Activated CD8-positive, alpha-beta memory T cell treated with anti-CD3 and anti-CD28 coated beads for 1 hour (primary cell): ENCODE measurements at places on chromosomes 3 and 15.

GRCh38 chr3:158097593-158098308 lies 8.5 kb downstream of the SHOX2 start:
- no peak for DNase-seq

GRCh38 chr3:190645932-190646460 lies 132.1 kb downstream of the IL1RAP start:
- no peak for DNase-seq

DNA sequence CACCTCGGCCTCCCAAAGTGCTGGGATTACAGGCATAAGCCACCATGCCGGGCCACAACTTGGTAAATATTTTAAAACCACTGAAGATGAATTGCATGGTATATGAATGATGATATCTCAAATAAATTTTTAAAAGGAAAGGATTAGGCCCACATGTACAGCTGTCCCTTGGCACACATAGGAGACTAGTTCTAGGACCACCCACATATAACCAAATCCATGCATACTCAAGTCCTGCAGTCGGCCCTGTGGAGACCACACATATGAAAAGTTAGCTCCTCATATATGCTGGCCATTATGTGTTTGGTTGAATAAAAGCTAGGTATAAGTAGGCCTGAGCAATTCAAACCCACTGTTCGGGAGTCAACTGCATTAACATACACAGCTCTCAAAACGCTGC lies 10.6 kb downstream of the CLPX start:
- no peak for DNase-seq

GRCh38 chr3:159257954-159258353 lies 456.1 kb downstream of the MFSD1 start:
- DNase-seq = no peak

DNA sequence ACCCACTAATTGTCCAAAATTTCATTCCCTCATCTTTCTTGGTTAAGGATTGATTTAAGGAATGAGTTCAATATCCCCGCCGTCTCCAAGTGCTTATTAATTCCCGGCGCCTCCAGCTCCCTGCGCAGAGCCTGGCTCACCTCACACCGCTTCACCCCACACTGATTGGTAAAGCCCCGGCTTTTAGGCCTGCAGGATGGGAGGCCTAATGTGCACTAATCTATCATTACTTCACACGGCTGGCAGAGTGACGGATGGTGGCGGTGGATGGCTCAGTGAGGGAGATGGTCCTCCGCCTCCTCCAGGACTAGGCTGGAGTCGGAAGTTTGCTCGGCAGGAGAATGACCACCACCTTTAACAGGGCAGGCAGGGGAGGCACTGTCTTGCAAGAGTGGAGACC lies 81.7 kb downstream of the MEGF11 start:
- DNase-seq = no peak

GRCh38 chr3:196621611-196622010 lies 17.9 kb upstream of the NRROS start:
- no peak for DNase-seq

DNA sequence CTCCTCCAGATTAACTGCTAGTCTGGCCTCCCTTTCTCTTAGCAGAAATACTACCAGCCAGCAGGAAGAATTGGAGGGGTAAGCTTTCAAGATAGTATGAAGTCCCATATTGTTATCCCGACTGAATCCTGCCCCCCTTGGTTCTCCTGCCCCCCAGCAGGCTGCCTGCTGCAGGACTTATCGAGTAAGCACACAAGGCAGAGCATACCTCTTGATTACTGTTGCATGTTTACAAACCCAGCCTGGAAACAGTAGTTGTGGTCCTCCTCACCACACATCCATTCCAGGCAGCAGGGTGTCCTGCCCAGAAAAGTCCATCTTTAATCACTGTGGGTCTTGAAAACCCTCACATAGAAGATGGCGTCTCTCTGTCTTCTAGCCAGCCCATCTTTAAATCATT lies 66.8 kb upstream of the PPP2R3A start:
- no peak for DNase-seq

DNA sequence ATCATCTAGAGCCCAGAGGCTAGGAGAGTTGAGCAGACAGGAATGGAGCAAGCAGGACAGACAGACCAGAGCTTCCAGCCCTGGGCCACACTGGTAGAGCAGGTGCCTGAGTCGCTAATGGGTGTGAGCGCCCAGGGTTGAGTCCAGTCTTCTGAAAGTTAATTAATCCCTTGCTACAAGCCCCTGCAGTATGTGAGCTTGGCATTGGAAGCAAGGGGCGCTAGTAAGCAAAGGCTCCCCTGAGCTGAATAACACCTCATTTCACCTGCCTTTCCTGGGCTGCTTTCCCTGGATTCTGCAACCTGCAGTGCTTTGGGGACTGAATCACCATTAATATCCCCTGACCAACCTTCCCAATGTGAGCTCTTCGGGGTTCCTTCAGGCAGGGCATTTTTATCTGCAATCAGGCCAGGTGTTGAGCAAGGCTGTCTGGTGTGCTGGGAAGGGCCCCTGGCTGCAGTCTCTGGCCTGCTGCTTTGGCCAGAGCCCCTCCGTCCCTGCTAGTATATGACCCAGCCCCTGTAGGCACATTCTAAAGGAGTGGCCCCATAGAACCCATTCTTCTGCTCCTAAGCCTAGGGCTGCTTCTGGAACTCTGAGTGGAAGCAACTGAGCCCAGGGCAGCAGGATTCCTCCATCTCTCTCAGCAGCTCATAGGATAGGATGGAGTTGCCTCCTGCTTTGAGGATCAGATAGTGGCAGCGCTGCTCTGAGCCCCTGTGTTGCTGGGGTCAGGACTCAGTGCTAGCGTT lies 45.1 kb upstream of the EPHB1 start:
- no peak for DNase-seq

GRCh38 chr3:185528532-185528931 lies 23.9 kb downstream of the LIPH start:
- DNase-seq = no peak

DNA sequence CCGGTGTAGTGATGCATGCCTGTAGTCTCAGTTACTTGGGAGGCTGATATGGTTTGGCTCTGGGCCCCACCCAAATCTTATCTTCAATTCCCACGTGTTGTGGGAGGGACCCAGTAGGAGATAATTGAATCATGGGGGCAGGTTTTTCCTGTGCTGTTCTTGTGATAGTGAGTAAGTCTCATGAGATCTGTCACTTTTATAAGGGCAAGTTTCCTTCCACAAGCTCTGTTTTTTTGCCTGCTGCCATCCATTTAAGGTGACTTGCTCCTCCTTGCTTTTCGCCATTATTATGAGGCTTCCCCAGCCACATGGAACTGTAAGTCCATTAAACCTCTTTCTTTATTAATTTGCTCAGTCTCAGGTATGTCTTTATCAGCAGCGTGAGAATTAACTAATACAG lies 566.7 kb upstream of the NECTIN3 start:
- DNase-seq = no peak

- DNase-seq = no peak
Measured at GRCh38 chr3:152404976-152405375, 136.2 kb downstream of the MBNL1 start.

DNA sequence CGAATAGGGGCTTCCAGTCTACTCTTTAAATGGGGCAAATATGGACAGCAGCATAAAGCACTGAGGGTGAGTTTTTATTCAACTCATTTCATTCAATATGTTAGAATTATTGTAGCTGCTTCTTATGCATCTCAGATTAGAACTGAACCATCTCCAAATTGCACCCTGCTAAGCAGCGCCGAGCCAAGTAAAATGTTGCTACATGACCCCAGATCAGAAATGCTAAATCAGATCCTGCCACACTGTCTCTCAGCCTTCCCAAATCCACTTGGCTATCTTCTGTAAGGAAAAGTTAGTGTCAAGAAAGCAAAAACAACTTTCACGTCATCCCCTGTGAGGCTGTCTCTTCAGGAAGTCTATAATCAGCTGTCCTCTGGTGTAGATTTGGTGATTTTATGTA lies 293.2 kb downstream of the CNTN4 start:
- no peak for DNase-seq

- DNase-seq = no peak
Measured at GRCh38 chr3:18426597-18427193, 1.6 kb upstream of the SATB1 start.

DNA sequence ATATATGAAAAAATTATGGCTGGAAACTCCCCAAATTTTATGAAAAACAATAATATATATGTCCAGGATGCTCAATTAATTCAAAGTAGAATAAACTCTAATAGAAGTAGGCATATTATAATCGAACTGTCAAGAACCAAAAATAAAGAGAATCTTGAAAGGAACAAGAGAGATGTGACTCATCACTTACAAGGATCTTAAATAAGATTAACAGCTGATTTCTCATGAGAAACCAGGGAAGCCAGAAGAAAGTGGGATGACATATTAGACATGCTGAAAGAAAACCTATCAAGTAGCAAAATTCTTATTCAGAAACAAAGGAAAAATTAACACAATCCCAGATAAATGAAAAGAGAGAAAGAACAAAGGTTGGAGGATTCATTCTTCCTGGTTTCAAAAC lies 66.8 kb downstream of the FAIM start:
- no peak for DNase-seq

- no peak for DNase-seq
Measured at GRCh38 chr3:42668793-42669217, 15.3 kb downstream of the ZBTB47 start.

DNA sequence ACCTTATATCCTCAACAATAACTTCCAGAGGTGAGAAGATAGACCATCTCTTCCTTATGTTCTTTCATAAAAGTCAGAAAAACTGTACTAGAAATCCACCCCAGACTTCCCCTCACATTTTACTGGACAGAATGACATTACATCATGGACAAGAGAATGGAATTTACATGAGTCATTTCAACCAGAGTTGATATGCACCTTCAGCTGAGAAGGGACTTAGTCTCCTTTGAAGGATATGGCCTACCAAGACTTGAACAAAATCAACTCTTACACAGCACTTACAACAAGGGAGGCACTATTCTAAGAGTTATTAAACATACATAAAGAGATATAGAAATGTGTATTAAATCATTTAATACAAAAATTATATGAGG lies 380.0 kb upstream of the DPH6 start:
- DNase-seq = no peak

DNA sequence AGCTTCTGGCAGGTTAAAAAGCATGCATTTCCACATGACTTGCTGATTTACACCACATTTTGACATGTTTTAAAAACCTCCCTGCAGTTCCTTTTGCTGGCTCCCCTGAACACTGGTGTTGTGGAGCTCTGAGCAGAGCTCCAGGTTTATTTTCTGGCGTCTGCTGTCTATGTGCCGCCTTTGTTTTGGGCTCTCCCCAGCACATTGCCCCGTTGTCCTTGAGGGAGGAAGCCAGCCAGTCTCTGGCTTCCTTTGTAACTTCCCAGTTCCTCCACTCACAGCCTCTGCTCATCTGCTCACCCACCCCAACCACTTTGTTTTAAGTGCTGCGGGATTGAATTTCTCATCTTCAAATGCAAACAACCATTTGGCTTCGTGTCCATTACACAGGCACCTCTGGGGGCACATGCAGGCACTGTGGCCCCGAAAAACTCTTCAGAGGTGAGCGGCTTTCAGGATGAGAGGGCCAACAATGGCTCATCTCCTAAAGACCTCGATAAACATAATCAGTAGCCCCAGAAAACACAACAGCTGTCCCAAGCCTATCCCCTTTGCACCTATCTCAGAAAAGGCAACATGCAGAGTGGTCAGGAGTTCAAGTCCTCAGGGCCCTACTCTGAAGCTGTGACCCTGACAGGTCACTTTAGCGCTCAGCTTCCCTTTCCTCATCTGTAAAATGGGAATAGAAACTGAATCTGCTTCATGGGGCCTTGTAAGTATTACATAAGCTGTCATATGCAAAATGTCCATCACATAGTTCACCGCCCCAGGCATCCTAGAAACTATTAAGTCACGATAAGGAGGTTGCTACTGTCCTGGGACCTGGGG lies 1.3 kb upstream of the MEF2A start:
- no peak for DNase-seq

- DNase-seq = no peak
Measured at GRCh38 chr3:165336786-165337185, 140.6 kb upstream of the SLITRK3 start.

DNA sequence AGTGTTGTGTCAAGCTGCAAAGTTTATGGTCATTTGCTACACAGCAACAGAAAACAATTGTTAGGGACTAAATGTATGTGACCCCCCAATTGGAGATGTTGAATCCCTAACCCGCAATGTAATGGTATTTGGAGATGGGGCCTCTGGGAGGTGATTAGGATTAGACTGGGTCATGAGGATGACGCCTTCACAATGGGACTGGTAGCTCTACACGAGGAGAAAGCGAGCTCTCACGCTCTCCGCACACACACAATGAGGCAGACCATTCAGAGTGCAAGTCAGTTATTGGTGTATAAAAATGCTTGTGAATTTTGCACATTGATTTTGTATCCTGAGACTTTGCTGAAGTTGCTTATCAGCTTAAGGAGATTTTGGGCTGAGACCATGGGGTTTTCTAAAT lies 116.9 kb upstream of the NSMCE3 start:
- no peak for DNase-seq

GRCh38 chr15:79962178-79962577 lies 8.8 kb downstream of the BCL2A1 start:
- DNase-seq = no peak

GRCh38 chr15:44666210-44667038 lies 3.0 kb upstream of the SPG11 start:
- DNase-seq = no peak

GRCh38 chr15:80267658-80268057 lies 15.6 kb upstream of the CTXND1 start:
- DNase-seq = no peak

GRCh38 chr15:77550301-77551251 lies 82.1 kb downstream of the LINGO1 start:
- no peak for DNase-seq

DNA sequence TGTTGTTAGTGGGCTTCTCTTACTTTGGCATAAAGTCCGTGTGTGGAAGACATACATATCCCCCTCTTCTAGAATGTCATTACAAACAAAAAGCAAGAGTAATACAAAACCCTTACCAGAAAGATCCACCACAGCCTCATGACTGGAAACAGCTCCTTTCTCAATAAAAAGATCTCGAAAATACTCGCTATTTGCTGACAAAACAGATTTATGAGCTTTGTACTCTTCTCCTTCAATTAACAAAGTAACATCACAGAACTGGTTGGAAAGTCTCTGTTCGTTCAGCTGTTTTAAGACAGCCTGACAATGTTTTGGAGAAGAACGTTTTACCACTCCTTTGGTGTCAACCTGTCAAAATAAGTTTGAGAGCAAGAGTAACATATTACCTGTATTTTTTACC lies 5.9 kb downstream of the ZBTB11 start:
- DNase-seq = no peak

DNA sequence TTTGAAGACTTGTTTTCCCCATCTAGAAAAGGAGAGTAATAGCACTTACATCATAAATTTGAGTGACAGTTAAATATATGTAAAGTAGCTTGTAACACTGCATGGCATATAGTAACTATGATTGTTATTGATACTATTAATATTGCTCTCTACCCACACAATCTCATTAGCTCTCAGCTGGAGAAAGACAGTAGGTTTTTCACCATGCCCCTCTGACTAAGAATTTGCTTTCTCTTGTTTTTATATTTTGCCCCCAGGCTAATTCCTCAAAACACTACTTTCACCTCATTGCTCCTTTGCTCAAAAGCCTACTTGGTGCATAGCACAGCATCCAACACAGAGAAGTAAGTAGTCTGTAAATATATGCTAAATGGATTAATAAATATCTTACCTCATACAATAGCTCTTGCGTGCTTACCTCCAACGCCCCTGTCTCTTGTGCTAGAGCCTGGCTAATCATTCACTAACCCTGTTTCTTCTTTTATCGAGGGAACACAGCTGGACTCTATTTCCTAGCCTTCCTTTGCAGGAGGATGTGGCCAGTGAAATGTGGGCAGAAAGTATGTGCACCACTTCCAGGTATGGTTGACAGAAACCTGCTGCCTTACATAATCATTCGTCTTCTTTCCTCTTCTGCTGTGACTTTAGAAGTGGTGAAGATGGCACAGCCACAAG lies 190.0 kb downstream of the PLCH1 start:
- no peak for DNase-seq
